ENCODE measurements at places on chromosomes 2 and 18.

- DNase-seq = no peak
These were observed 767.0 kb downstream of the PLCL1 start for GRCh38 chr2:198571393-198571792.

- DNase-seq = no peak
These were observed 39.5 kb downstream of the TMEM247 start for GRCh38 chr2:46518861-46519260.

DNA sequence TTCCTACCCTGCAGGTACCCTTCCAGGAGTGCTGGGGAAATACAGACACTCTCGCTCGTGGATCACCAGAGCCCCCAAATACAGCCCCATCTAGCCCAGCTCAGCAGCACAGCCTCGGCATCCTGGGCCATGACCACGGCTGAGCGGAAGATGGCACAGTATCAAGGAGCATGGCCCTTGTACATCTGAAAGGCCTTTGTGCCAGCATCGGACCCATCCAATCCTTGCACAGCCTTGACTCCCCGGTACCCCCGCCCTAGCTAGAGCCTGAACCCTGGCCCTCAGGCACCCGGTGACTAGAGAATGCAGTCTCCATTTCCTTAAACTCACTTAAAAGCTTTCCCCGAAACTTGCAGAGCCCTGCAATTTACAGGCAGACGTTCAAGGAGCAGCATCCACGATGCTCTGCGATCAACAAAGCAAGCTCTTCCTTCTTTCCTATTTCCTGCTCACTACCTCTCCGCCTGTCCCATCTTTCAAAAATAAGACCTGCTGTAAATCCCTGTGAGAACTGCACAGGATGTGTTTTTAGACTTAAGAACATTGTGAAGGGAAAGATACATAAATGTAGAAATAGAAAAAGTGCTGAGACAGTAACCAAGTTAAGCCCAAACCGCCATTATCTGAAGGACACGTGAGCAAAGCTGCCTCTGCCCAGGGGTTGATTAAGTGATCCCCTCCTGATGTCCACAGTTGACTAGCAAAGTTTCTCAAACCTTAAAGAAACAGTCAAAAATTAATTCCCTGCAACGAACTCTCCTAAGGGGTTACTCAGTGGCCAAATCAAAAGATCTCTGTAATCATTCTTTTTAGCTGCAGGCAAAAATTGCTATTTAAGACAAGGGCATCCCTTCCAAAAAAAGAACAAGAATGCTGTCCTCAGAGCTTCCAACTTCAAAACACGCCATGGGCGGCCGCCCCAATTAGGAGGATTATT, 48.5 kb downstream of the ZNF516 start:
- DNase-seq = no peak

DNA sequence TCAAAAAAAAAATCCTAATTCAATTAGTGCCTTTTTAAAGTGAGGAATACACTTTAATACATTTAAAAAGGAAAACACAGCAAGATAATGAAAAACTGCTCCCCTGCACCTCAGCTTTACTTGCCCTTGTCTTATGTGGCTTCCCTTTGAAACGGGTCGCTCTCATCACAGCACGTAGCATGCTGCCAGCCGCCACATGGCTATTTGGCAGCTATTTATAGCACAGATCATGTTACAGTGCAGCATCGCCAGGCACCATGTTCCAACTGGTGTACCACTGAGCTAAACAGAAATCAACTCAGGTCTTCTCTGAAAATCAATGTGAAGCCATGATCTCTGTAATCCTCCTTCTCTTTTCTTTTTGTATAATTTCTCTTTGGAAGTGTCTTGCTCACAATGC, 65.1 kb downstream of the TMEM182 start:
- no peak for DNase-seq

DNA sequence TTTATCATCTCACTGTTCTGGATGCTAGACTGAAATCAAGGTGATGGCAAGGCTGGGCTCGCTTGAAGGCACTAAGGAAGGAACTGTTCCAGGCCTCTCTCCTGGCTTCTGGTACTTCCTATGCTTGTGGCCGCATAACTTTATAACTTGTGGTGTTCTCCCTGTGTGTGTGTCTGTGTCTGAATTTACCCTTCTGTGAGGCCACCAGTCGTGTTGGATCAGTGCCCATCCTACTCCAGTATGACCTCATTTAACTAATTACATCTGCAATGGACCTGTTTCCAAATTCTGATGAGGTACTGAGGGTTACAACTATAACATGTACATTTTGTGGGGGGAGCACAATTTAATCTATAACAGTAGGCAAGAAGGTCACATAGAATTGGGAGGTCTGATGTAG, 41.6 kb downstream of the LYPD6B start:
- DNase-seq = no peak

DNA sequence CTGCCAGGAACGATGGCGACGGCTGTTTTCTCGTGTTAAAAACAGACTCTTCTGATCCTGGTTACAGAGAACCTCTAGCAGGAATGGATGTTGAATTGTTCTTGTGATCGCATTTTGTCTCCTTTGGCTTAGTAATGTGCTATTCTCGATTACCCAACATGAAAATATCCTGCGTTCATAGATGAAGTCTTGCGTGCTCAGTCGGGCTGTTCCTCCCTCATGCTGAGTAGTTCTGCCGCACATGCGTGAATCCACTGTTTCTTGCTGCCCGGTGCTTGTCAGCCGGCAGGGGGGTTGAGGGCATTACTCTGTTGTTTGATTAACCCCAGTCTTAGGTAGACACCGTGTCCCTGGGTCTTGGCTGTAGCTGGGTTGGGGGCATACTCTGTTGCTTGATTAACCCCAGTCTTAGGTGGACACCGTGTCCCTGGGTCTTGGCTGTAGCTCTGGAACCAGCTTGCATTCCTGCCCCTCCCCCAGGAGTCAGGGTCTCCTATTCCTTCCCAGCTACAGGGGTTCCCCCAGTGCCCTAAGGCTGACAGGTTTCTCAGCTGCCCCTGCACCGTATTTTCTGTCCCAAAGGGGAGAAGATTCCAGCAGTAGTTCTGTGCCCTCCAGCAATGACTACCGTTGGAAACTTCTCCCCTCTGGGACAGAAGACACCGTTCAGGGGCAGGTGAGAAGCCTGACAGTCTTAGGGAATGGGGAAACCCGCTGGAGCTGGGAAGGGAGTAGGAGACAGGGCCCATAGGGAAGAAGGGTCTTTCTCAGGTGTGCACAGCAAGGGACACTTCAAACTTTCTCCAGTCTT, 22.1 kb upstream of the ASB1 start:
- no peak for DNase-seq

GRCh38 chr18:71630696-71631095, 913.4 kb downstream of the CBLN2 start:
- DNase-seq = no peak

GRCh38 chr2:172091000-172091641, 5.8 kb downstream of the DLX1 start:
- DNase-seq = no peak

All from stimulated activated CD8-positive, alpha-beta memory T cell treated with anti-CD3 and anti-CD28 coated beads, Interleukin-7, amount 100 ng/mL, for 48 hours (primary cell).